Esophagus muscularis mucosa (tissue), 4 donors: ENCODE measurements at places on chromosomes 11 and 22.

DNA sequence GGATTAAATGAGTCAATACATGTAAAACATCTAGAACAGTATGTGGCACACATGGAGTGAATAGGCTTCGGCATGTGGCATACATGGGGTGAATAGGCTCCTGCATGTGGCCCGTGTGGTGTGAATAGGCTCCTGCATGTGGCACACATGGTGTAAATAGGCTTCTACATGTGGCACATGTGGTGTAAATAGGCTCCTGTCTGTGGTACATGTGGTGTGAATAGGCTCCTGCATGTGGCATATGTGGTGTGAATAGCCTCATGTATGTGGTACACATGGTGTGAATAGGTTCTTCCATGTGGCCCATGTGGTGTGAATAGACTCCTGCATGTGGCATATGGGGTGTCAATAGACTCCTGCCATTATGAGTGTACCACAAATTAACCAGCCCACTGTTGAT is 219.1 kb upstream of the KIRREL3 start:
- DNase-seq = no peak

GRCh38 chr11:133742353-133742752 is 103.0 kb downstream of the SPATA19 start:
- DNase-seq = no peak

- DNase-seq = no peak
Measured at GRCh38 chr11:86202013-86202336, 42.6 kb upstream of the EED start.

- no peak for DNase-seq
Measured at GRCh38 chr11:46127150-46127638, 5.9 kb upstream of the PHF21A start.

- DNase-seq = no peak
Measured at GRCh38 chr22:45472426-45472825, 30.3 kb upstream of the FBLN1 start.

- DNase-seq = no peak
Measured at GRCh38 chr22:26592421-26592891, 2.5 kb upstream of the TPST2 start.

DNA sequence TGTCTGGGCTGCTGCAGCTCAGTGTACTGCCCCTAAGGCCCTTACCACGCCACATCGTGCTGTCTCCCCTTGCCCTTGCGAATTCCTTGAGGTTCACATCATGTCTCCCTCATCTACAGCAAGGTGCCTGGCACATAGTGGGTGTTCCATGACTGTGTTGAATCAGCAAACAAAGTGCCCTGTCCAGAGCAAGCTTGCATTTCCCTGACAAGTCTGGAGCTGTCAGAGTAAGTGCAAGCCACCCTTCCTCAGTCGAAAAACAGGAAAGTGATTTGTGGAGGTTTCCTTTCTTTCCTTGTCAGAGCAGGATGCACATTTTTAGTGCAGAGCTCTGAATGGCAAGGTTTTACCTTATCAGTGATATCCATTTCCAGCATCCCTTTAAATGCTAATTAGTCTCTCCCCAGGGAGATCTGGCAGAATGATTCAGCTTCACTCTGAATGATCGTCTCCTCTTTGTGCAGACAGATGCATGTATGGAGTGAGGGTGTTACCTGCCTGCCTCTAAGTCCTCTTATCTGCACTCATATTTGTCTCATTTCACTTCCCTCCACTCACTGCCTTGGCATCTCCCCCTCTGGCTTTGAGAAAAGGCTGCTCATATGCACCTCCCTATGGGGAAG is 331.2 kb downstream of the TMEM135 start:
- DNase-seq = no peak

- DNase-seq = no peak
Measured at GRCh38 chr22:30266445-30267381, at the start of gene OSM. Gene OSM, minus strand, starts transcription at chr22:30266851. Its CDS starts 52 bp downstream, at chr22:30266799.

- no peak for DNase-seq
Measured at GRCh38 chr11:65488273-65489034, 10.4 kb upstream of the MALAT1 start.

- DNase-seq = no peak
Measured at GRCh38 chr22:27820896-27821866, 19.6 kb upstream of the MN1 start.

DNA sequence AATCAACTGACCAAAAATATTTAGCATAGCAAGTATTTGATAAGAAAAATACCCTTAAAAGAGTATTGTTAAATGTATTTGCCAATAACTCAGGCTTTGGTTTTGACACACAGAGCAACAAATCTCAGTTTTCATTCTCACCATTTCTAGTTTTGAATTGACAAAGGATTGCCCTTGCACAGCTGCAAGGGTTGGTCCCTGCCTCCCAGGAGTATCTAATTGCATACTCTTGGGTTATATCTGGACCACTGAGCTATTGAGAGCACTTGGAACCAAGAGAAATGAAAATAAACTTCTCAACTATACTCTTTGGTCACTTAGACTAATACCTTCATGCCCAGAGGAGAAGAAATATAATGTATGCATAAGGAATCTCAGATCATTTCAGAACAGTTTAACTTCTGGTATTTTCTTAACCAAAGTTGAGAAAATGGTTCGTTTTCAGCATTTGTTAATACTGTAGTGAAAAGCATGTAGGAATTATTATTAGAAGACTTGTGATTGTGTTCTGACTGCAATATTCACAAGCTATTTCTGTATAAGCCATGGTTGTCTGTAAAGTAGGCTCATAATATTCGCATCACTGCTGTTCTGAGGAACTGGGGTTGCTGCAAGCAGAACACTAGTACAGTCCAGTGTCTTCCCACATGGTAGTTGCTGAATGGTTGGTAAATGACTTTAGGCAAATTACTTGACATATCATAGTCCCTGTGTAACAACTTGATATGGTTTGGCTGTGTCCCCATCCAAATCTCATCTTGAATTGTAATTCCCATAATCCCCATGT is 7.9 kb downstream of the C2CD3 start:
- DNase-seq = no peak

DNA sequence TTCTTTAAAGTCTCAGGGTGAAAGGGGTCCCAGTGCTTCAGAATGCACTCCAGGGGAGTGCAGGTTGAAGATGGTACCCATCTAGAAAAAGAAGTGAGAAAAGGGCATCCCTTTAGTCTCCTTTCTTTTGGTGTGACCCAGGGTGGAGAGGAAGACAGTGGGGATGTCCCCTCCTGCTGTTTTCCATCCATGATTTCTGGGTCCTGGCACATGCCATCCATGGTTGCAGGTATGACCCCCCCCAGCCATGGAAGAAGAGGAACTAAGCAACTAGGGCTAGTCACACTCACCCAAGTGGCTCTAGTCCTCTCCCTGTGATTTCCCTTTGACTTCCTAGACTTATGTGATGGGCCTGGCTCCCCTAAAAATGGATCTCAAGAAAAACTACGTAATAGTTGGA is 15.9 kb upstream of the EI24 start:
- DNase-seq = no peak

DNA sequence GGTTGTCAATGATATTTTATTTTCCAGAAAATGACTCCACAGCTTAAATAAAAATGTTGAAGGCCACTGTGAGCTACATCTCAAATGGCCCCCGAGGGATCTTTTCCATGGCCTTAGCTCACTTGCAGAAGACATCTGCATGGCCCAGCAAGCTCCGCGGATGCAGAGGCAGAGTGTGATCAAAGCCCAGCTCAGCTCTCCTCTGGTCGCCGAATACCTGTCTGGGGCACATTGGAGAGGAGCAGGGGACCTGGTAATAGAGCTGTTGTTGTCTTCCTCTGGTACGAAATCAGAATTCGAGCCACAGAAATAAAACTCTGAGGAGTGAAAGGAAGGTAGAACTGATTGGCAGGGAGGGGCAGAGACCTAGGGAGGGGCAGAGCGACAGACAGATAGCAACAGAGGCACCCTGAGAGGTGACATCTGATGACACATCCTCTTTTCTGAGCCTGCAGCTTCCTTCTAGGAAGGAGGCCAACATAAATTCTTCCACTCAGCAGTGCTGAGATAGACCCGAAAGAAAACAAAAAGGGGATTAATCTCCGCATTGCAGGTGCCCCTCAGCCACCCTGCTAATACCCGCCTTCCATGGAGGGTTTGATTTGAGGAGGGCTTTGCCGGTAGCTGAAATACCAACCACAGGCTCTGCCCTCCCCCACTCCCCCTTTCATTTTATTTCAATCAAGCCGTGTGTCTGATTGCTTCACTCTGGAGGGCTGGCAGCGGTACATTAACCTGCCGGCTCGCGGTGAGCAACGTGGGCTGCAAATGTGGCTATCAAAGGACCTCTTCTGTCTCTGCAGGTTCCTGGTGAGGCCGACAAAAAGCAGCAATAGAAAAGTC is 759.4 kb downstream of the OPCML start:
- DNase-seq = peak; percentile 39

DNA sequence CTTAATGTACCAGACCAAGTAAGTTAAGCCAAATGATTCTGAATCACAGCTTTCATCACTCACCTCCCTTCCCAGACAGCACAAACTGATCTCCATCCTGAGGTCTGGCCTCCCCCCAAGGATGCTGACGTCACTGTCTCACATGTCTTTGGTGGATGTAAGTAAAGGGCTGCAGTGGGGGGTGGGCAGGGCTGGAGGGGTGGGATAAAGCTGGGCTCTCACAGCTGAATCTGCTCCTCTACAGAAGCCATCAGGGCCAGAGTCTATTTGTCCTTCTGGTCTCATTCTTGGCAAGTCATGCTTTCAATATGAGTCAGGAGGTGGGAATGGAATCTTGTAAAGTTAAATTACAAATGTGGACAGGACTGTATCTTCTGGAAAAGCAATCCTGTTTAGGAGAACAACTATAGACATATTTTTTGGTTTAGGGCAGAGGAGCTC is 32.7 kb downstream of the P4HA3 start:
- peak; percentile 93 for DNase-seq

DNA sequence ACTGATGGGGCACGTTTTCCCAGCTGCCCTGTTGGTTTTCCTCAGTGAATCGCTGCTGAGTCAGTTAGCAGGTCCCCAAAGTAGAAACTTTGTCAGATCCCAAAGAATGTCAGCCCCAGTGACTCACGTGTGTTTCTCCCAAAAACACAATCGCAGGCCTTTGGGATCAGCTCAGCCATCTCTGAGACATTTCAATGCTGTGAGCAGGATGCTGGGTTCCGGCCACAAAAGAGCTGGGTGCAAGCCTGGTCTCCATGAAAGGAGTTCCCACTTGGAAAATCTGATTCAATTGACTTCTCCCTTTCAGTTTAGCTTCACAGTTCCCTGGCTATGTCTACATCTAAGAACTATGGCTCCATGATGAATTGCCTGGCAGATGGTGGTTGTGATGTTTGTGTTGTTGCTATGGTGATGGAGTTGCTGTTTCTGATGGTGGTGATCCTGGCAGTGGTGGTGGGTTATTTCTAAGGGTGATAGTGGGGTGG is 28.0 kb downstream of the MYEOV start:
- no peak for DNase-seq

DNA sequence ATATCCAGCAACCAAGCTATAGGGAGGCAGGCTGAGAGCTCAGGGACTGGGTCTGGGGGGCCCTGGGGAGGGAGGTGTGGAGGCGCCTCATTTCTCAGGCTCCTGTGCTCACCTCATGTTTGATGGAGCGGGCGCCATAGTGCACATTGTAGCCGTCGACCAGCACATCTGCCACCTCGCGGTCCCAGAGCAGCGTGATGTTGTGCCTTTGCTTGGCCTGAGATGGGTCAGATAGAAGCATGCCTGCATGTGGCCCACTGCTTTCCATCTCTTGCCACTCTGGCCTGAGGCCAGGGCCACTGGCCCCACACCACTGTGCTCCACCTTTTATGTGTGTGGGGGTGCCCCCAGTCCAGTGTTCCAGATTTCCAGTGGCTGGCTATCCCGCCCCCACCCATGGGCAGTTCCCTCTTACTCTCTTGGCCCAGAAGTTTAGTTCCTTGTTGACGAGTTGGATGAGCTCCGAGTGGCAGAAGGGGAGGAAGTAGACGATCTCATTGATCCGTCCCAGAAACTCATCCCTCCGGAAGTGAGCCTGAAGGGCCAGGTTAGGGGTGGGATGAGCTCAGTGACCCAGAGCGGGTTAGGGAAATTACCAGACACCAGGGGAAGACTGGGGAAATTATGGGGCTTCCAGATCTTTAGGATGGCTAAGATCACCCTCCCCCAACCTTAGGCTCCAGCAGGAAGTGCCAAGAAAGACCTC is 50.1 kb upstream of the PHOX2A start:
- no peak for DNase-seq

- no peak for DNase-seq
Measured at GRCh38 chr22:44701187-44701790, 715 bp upstream of the PRR5 start.

- DNase-seq = no peak
Measured at GRCh38 chr11:24932110-24933000, 435.5 kb downstream of the LUZP2 start.

DNA sequence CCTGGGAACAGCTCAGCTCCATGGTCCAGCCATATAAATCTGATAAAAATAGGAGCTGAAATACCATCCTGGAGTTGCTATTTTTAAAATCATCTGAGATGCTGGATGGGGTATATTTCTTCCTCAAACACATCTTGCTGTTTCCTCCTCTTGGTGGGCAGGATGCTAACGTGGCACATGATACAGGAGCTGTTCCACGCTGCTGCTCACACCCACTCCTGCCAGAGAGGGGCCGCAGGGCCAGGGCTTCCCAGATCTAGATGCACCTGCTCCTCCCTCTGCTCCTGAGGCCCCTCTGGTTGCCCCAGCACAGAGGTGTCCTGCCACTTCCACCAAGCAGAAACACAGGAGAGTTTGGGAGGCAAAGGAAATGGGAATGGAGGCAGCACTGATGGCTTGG is 3.3 kb upstream of the ST3GAL4 start:
- no peak for DNase-seq

GRCh38 chr11:119100246-119100970 is 1.2 kb downstream of the DPAGT1 start:
- DNase-seq = no peak

GRCh38 chr22:26690654-26691376 is 33.4 kb downstream of the MIAT start:
- DNase-seq = no peak

DNA sequence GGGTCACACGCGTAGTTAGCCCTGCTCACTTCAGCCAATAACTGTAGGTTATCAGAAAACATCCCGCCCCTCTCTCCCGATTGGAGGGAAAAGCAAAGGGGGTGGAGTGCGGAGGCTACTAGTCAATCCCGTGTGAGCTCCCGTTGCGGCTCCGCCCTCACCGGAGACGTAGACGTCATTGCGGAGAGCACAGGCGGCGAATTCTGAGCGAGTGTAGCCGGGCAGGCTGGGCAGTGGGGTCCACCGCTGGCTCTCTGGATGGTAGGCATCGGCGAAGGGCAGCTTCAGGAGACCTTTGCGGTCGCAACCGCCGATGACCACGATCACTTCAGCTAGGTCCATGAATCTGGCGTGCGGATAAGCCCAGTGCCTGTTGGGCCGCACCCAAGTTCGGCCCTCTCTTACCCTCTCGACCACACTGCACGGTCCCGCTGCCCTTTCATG is 4.7 kb downstream of the KLHL35 start:
- peak; percentile 97 for DNase-seq

- DNase-seq = no peak
Measured at GRCh38 chr11:130536106-130537040, 87.9 kb downstream of the ADAMTS15 start.

DNA sequence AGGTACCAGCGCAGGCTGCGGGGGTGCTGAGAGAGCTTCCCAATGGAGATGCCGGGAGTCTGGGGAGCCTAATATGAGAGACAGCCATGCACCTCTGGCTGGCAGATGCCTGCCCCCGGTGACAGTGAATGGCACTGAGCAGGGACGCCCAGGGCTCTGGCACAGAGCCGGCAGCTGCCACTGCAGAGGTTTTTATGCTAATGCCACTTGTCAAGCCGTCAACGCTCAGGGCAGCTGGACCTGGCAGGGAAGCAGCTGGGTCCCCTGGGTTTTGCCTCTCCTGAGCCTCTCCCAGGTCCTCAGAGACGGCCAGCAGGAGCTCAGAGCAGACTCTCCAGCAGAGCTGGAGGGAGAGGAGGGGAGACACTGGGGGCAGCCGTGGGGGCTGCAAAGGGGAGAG is 573.6 kb downstream of the BUD13 start:
- DNase-seq = no peak
